NCI-H2081 treated with DMSO at 0.1 percent for 48 hours (cell line): ENCODE measurements at places on chromosomes 12 and 14.

- DNase-seq = no peak
Observed at GRCh38 chr12:49355913-49356312, 9.2 kb downstream of the DNAJC22 start.

DNA sequence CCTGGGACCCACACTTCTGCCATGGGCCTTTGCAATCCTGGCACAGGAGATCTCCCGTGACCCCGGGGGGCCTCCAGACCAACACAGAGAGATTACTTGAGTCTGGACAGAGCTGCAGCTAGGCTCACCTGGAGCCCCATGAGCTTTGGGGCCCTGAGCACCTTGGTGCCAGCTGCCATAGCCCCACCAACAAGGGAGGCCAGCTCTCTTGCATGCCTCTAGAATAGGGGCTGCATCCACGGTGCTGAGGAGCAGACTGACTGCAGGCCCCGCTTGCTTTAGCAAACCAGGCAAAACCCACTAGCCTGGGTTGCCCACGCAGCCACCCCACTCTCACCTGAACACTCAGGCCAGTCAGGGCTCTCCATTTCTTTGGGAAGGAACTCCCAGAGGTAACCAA lies 3.7 kb upstream of the OR4N2 start:
- no peak for DNase-seq

- no peak for DNase-seq
Observed at GRCh38 chr14:63752449-63753169, 24.7 kb upstream of the SGPP1 start.

- no peak for DNase-seq
Observed at GRCh38 chr12:34591966-34592365, 569.7 kb downstream of the ALG10 start.

GRCh38 chr14:34177466-34177865 lies 226.6 kb upstream of the EGLN3 start:
- DNase-seq = no peak

- no peak for DNase-seq
Observed at GRCh38 chr12:51320311-51320694, 3.7 kb downstream of the BIN2 start.
